NCI-H146 (cell line): ENCODE measurements at places on chromosomes 7 and 10.

- DNase-seq, result no peak
Measured at GRCh38 chr7:142111499-142111898, at the start of gene MGAM2. TSS of gene MGAM2 (plus strand) at chr7:142111718. CDS start at chr7:142116874, 5,156 bp downstream.

DNA sequence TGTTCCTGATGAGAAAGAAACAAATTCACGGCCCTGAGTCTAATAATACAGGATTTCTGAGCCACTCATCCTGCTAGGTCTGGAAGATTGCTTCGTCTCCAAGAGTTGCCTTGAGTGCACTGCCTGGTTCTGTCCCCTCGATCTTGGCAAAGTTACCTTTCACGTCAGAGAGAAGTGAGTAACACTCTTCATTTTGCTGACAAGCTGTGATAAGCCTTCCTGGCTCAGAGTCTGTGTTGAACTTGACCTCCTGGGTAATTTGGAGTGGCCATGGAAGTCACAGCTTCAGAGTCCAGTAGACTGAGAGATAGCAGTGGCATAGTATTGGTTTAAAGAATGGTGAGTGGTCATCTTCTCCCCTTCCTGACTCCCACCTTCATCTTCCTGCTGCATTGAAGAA is 64.7 kb upstream of the LRGUK start:
- no peak for DNase-seq

- DNase-seq, result no peak
Measured at GRCh38 chr7:78607099-78607498, 808.5 kb downstream of the PHTF2 start.

DNA sequence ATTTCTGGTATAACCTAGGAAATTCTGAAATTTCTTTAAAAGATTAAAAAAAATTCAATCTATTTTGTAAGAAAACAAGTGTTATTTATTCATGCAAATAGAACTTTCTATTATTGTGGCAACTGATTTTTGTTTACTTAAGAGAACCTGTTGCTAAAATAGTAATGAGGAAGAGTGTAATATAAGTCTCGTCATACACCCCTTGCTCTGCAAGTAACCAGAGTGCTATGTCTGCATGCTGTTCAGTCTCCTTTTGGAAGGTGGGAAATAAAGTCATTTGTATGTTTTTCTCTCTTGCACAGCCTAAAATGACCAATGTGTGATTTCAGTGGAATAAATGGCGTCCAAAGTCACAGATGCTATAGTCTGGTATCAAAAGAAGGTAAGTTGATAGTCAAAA is 41.3 kb downstream of the PHTF2 start:
- no peak for DNase-seq

GRCh38 chr10:98673171-98673782 is 226.5 kb upstream of the HPS1 start:
- peak; percentile 9 for DNase-seq

- no peak for DNase-seq
Measured at GRCh38 chr10:2861632-2862210, 205.6 kb upstream of the PFKP start.

DNA sequence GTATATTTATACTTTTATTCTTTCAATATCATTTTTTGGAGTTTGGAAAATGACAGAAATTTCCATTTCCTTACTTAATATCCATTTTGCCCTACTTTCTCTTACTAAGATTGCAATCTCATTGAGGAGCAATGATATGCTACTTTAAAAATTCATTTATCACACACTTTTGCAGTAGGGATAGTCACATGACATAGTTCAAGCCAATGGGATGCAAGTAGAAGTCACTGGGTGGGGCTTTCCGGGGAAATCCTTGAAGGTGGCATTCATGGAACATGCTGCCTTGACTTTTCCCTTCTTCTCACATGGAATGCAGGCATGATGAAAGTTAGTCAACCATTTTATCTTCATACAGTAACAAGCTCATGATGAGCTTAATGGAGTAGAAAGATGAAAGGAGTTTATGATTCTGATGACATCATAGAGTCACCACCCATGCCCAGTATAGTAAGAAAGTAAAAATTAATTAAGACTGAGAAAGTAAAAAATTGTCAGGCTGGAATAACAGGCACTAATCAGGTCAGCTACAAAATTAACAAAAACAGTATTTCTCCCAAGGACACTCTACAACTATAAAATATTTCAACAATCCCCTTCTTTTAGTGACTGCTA is 33.4 kb downstream of the IQUB start:
- DNase-seq, result no peak

GRCh38 chr7:148461392-148462179 is 129.0 kb upstream of the C7orf33 start:
- DNase-seq, result no peak
